ENCODE measurements at places on chromosomes 4 and X.

GRCh38 chrX:150486011-150486410 is 82.4 kb upstream of the MTM1 start:
- DNase-seq = no peak

DNA sequence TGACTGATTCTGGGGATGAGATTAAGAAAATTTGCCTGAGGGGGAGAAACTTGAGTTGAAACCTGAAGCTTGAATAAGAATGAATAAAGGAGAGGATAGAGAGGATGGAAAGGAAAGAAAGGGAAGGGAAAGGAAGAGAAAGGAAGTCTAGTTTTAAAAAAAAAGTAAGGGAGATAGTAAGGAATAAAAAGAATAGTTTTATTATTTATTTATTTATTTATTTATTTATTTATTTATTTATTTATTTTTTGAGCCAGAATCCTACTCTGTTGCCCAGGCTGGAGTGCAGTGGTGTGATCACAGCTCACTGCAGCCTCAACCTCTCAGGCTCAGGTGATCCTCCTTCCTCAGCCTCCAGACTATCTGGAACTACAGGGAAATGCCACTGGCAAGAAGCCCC is 62.0 kb upstream of the NAF1 start:
- DNase-seq = no peak

- DNase-seq = no peak
Measured at GRCh38 chrX:10482708-10483107, 137.7 kb downstream of the MID1 start.

DNA sequence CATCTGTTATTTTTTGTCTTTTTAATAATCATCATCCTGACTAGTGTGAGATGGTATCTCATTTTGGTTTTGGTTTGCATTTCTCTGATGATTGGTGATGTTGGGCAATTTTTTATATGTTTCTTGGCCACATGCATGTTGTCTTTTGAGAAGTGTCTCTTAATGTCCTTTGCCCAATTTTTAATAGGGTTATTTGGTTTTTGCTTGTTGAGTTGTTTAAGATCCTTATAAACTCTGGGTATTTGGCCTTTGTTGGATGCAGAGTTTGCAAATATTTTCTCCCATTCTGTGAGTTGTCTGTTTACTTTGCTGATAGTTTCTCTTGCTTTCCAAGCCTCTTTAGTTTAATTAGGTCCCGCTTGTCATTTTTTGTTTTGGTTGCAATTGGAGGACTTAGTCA is 152.1 kb upstream of the MED14 start:
- DNase-seq = no peak

GRCh38 chrX:51893931-51894696 is 691 bp downstream of the MAGED1 start:
- DNase-seq = no peak

DNA sequence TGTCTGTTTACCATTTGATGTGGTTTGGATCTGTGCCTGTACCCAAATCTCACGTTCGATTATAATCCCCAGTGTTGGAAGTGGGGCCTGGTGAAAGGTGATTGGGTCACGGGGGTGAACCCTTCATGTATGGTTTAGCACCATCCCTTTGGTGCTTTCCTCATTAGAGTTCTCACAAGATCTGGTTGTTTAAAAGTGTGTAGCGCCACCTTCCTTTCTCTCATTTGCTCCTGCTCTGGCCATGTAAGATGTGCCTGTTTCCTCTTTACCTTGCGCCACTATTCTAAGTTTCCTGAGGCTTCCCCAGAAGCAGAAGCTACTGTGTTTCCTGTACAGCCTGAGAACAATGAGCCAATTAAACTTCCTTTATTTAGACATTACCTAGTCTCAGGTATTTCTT is 610.7 kb upstream of the ADGRL3 start:
- no peak for DNase-seq
